ENCODE measurements at places on chromosomes 6 and 20. TPM values are rescaled to one million over a fixed set of nuclear protein-coding genes. Genes with fewer than 3 reads are reported as not detected.

The CALHM6 gene
- total RNA-seq: 1.4 TPM

DNA sequence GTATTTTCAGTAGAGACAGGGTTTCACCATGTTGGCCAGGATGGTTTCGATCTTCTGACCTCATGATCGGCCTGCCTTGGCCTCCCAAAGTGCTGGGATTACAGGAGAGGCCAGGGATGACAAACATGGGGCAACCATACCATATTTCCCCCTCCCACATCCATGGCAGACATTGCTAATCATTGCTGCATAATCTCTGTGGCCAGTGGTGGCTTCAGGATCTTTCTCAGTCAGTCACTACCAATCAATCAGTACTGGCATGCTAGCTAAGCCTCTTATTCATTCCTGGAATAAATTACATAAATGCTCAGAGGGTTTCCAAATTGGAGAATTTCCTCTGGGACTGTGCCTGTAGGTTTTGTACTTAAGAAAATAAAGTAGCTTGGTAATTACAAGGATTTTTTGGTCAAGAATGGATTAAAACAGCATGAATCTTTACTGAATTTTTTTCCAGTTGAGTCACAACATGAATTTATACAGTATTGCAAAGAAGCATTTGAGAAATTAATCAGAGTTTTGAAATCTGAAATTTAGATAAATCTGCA, 138.1 kb downstream of the FNDC1 start:
- DNase-seq: no peak

GRCh38 chr20:20837574-20838021, 125.2 kb upstream of the RALGAPA2 start:
- peak; percentile 26 for DNase-seq

- DNase-seq: no peak
Observed at GRCh38 chr6:147441751-147442150, 66.7 kb upstream of the SAMD5 start.

GRCh38 chr20:12175538-12175937, 257.8 kb downstream of the BTBD3 start:
- no peak for DNase-seq

DNA sequence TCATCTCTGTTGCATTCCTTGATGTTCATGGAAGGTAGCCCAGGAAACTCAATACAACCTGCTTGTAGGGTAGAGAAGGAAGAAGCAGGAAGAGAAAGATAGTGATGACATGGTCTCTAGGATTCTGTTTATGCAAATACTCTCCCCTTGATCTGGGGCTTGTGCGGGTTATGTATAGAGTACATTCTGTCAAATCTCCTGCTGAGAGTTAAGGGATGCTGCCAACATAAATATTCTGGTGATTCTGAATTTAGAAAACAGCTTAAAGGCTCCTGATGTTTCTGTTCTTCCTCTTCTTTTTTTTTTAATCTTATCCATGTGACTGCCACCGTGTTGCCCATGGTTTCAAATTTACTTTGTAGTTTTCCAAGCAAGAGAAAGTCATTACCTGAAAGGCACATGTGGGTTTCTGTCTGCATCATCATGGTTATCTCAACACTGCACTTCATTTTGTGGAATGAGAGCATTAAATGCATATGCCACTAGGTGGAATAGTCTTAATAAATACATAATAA, 150.6 kb downstream of the RPS12 start:
- no peak for DNase-seq

The TBXT gene
- not detected for total RNA-seq
